Umbilical cord (tissue), 2 donors: ENCODE measurements at places on chromosomes 6 and 20. TPM values are rescaled to one million over a fixed set of nuclear protein-coding genes. Genes with fewer than 3 reads are reported as not detected.

The TAGAP gene
- total RNA-seq, result 3.6 TPM

- no peak for DNase-seq
These were observed 567 bp downstream of the HS3ST5 start for GRCh38 chr6:114342086-114342825.

The STMND1 gene
- 6.3 TPM for total RNA-seq

The FAXC gene
- total RNA-seq, result 5.3 TPM

DNA sequence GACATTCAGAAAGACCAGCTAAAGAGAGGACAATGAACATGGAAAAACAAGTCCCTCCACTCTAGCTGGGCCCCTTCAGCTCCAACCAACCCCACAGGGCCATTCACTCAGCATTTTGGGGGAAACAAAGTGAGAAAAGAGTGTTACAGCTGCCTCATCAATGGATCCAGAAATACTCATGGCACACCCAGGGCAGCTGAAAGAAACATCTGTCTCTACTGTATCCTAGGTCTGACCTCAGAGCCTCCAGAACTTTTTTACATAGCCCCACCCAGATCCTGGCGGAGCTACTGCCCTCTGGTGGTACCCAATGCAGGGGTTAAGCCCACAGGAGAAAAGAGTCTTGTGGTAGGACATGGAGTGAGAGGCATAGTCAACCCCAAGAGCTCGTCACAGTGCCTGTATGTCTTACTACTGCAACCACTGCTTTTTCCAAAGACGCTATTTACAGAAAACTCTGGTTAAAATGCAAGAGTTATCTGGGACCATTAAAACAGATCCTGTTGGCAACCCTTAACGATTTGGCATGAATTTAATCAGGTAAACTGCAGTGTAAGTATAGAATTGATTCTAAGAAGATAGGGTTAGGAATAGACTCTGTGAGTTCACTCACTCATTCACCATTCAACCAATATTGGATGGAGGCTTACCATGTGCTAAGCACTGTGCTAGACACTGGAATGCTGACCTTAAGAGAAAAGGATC is 37.4 kb upstream of the FAM83C start:
- DNase-seq, result no peak

The DBNDD2 gene
- total RNA-seq, result 11.8 TPM
